Activated naive CD8-positive, alpha-beta T cell treated with anti-CD3 and anti-CD28 coated beads for 36 hours (primary cell): ENCODE measurements at places on chromosomes 3 and 15. TPM values are rescaled to one million over a fixed set of nuclear protein-coding genes. Genes with fewer than 3 reads are reported as not detected.

- no peak for DNase-seq
Measured at GRCh38 chr15:71281256-71281655, 166.0 kb downstream of the THSD4 start.

TUSC7 gene
- not detected for total RNA-seq

- no peak for DNase-seq
Measured at GRCh38 chr3:87248831-87249230, 21.7 kb downstream of the CHMP2B start.

- DNase-seq = no peak
Measured at GRCh38 chr3:25690768-25691533, 26.2 kb upstream of the TOP2B start.

GRCh38 chr3:149790268-149790667, 2.1 kb downstream of the ANKUB1 start:
- DNase-seq = no peak

- DNase-seq = no peak
Measured at GRCh38 chr3:13023971-13024764, 49.1 kb downstream of the IQSEC1 start.

- no peak for DNase-seq
Measured at GRCh38 chr3:70556056-70556455, 243.6 kb upstream of the MDFIC2 start.

VEPH1 gene
- not detected for total RNA-seq

DNA sequence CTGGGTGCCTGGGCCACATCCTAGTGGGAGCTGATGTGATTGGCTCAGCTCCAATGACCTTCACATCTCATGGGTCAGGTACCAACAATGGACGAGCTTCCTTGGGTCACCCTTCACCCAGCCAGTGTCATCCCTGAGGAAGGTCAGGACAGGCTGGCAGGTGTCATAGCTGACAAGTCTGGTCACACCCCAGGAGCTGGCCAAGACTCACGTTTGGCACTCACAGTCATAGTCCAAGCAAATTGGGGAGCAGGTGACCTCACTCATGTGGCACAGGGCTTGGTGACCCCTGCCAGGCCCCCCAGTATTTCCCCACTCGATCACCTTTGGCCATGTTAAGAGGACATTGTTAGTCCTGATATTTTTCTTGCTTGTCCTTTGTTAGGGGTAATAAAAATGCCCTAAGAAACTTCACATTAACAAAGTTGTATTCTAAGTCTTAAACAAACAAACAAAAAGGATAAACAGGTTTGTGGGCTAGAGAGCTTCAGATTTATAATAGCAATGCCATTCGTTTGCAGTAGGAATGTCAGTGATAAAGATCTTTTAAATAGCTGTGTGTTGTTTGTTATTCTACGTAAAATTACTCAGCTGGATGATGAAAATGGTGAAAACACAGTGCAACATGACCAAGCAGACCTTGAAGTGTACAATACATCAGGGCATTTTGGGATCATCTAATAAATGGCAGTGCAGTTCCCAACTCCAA, 79.5 kb upstream of the POMGNT2 start:
- no peak for DNase-seq

DNA sequence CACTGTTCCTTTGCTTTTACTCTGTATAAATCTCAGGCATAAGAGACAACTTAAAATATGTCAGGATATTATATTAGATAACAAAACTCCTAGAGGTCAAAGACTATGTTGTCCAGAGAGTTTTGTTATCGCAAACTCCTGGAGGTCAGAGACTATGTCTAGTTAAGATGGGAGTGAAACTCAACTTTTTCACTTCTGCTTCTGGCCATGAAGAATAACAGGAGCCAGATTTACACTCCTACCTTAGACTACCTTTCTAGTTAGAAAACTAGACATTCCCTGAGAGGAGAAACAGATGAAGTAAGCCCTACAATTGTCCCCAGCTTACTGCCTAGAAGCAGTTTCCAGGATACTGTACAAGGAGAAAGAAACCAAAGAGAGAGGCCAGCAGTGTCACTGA, 255.4 kb upstream of the UBE2E1 start:
- no peak for DNase-seq

DUOXA2 gene
- not detected for total RNA-seq

DNA sequence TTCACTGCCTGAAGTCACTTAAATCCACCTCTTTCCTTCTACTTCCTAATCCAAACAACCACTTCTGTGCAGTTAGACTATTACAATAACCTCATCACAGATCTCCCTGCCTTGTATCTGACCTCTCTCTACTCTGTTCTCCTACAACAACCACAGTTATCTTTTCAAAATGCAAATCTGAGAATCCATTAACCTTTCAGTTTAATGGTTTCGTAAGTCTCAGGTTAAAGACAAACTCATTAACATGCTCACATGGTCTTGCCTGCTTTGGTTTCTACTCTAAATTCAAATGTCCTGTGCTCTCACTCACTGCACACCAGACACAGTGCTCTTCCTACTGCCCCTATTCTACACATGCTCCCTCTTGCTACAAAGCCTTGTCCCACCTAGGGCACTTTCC, 406.5 kb upstream of the THBS1 start:
- DNase-seq = no peak

GRCh38 chr3:86982883-86983282, 8.1 kb downstream of the VGLL3 start:
- DNase-seq = no peak

APEH gene
- 173 TPM for total RNA-seq

GRCh38 chr3:71433631-71434030, 149.9 kb downstream of the FOXP1 start:
- DNase-seq = no peak

DNA sequence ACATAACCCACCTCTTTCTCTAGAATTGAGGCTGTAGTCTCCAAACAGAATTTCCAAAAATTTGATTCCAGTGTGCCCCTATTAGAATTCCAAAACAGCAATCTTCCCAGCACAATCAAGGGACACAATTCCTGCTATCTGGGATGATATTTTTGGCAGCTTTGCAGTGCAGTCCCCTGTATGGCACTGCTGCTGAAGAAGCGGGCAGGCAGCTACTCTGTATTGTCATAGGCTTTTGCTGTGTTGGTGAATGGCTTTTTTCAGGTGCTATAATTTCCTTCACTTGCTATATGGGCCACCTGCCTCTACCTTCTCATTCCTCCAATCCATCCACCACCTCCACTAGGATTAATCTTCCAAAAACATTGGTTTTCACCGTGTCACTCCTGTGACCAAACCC, 145.5 kb downstream of the VGLL4 start:
- DNase-seq = no peak

GRCh38 chr15:52760562-52760961, 29.6 kb downstream of the ONECUT1 start:
- DNase-seq = no peak

DNA sequence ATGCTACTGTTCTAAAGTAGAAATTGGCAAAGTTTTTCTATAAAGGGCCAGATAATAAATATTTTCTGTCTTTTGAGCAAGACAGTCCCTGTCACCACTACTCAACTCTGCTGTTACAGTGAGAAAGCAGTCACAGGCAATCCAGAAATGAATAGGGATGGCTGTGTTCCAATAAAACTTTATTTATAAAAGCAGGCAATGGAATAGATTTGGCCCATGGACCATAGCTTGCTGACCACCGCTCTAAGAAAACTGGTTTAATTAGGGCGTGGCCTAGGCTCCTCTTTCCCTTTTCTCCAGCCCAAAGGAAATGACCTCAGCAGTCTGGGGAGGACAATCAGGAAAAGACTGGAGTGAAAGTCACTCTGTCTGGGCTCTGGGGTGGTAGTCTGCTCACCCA, 183.8 kb downstream of the MEGF11 start:
- no peak for DNase-seq

GRCh38 chr3:171116824-171117395, 90.4 kb upstream of the SLC2A2 start:
- DNase-seq = no peak

PLS1 gene
- total RNA-seq = 7.0 TPM

GRCh38 chr3:101261506-101261905, 58.9 kb downstream of the IMPG2 start:
- DNase-seq = no peak

- DNase-seq = no peak
Measured at GRCh38 chr3:124149771-124150170, 157.8 kb upstream of the ROPN1 start.
